ENCODE measurements at places on chromosomes 12 and 14.

DNA sequence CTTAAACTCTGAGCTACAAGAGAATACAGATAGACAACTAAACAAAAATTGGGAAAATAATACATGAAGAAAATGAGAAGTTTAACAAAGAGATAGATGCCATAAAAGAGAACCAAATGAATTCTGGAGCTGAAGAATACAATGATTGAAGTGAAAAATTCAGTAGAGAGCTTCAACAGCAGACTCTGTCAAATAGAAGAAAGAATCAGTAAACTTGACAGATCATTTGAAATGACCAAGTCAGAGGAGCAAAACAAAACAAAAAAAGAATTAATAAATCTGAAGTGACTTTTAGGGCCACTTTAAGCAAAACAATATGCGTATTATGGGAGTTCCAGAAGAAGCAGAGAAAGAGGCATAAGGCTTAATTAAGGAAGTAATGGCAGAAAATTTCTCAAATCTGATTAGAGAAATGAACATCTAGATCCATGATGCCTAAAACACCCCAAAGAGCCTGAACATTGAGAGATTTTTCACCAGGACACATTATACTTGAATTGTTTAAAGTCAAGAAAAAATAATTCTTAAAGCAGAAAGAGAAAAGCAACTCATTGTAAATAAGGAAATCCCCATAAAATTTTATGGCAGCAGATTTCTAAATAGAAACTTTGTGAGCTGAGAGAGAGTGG, 61.0 kb upstream of the RNU6-8 start:
- no peak for DNase-seq

GRCh38 chr14:43479596-43480195, 1027.4 kb downstream of the FSCB start:
- no peak for DNase-seq

DNA sequence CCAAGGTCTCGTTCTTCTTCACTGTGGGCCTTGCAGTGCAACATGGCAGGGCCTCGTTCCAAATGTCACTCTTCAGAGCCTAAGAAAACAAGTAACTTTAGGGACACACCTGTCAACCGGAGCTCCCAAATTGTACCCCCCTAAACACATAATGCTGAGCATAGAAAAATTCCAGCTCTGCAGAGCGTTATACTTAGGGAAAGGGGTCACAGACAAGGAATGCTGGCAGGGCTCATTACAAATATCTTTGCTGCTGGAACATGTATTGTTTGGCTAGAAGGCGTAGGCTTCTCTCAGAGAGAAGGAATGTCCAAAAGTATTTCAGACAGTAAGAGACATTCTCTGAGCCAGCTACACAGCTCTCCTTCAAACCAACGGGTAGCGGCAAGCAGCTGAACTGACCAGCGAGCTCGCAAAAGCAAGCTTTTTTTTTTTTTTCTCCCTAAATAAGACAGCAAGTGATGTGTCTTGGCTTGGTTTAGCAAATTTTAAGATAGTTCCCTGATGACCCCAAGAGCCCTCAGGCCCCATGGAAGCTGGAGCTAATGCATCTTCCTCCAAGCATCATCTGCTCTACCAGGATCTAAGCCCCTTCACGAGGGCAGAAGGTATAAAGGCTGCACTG, 24.5 kb downstream of the SSH1 start:
- no peak for DNase-seq

GRCh38 chr12:56839915-56840325, 76.8 kb downstream of the HSD17B6 start:
- DNase-seq = peak; percentile 14

DNA sequence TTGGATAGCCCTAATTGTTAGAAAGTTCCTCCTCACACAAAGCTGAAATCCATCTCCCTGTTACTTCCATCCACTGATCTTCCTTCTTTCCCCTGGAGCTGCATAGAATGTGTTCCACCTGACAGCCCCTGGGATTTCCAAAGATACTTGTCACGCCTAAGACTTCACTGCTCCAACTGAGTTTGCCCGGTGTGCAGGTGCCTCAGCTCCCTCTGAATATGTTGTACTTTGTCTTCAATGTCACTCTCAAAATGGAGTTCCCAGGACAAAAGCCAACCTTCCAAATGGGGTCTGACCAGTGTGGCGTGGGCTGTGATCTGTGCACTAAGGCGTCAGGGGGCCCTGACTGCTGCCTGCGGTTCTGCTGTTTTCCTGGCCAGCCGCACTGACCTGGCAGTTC, 42.8 kb downstream of the CACNA2D4 start:
- no peak for DNase-seq

DNA sequence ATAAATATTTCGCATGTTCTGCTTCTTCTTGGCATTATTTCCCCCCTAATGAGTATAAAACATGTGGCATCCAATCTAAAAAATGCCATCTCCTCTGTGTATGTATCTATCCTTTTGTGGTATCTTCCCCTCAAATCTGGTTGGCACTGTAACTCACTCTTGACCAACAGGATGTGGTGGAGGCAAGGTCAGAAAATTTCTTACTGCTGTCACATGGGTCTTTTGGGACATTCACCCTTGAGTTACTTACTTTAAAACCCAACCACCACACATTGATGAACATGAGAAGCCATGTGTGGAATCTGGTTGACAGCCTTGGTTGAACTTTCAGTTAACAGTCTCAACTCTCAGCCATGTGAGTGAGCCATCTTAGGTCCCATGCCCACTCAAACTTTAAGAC, 516.9 kb downstream of the SLC16A7 start:
- DNase-seq = no peak

- no peak for DNase-seq
Measured at GRCh38 chr14:69955855-69956845, 76.9 kb downstream of the SMOC1 start.

DNA sequence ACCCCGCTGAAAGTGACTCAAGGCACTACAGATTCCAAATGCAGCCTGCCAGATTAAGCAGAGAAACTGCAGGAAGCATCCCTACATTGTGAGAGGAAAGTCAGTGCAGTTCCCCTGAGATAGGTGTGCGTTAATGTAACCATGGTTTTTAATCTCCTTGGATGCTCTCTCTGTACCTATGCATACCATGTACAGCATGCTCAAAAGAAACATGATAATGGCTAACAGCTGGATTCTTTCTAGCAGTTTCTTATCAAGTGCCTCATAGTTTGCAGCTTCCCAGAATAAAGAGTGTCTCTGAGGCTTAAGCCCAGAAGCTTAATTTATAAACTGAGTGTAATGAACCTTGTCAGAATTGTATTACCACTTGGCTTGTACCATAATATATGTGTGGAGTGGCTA, 17.1 kb upstream of the MDM1 start:
- DNase-seq = no peak

- DNase-seq = no peak
Measured at GRCh38 chr12:130704606-130705005, 11.5 kb downstream of the RIMBP2 start.

- DNase-seq = no peak
Measured at GRCh38 chr12:27975222-27976136, 2.9 kb upstream of the PTHLH start.

GRCh38 chr12:15928870-15929571, 17.9 kb downstream of the DERA start:
- no peak for DNase-seq

- no peak for DNase-seq
Measured at GRCh38 chr12:8948701-8949341, 624 bp downstream of the M6PR start.

- DNase-seq = no peak
Measured at GRCh38 chr14:66197276-66197675, 288.9 kb upstream of the CCDC196 start.

GRCh38 chr14:104827177-104828055, 26.5 kb downstream of the ZBTB42 start:
- peak; percentile 54 for DNase-seq

GRCh38 chr14:75909630-75910029, 72.2 kb downstream of the TGFB3 start:
- DNase-seq = no peak

DNA sequence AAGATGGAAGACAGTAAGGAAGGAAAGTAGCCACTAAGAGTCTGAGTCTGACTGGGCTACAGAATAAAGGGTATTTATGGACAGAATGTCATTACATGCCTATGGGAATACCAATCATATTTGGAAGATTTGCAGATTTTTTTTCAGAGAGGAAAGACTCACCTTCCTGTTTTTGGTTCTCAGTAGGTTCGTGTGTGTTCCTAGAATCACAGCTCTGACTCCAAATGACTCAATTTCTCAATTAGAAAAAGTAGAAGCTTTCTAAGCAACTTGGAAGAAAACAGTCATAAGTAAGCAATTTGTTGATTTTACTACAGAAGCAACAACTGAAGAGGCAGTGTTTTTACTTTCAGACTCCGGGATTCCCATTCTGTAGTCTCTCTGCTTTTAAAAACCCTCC, 15.4 kb upstream of the PAPLN start:
- no peak for DNase-seq
